ENCODE measurements at places on chromosomes 13 and 19. TPM values are rescaled to one million over a fixed set of nuclear protein-coding genes. Genes with fewer than 3 reads are reported as not detected.

- no peaks in the 10 kb centered on the region for H3K4me1 ChIP-seq
- DNase-seq = no peak
- no peaks in the 10 kb centered on the region for H3K36me3 ChIP-seq
These were observed 512.8 kb downstream of the UQCRFS1 start for GRCh38 chr19:28700176-28700575.

DNA sequence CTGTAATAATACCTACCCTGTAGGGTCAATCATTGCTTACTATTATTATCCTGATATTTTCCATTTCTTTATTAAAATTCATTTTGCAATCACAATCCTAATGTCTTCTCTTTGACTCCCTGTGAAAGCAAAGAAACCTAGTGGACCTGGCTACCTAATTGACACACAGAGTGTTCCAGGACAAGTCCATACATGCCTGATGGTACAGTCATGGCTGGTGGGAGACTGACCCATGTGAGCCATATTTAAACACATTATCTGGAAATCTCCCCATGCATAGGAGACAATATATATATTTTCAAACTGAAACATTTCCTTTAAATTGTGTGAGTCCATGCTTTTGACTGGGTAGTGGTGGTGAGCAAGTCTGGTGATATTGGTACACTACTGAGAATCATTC is 230.6 kb upstream of the DACH1 start:
- no peak overlapping the region for H3K4me3 ChIP-seq
- no peak for DNase-seq
- H3K36me3 ChIP-seq = no peaks in the 10 kb centered on the region
- no peaks in the 10 kb centered on the region for H3K27me3 ChIP-seq

Gene SLITRK1
- not detected for polyA plus RNA-seq

Gene SCN1B
- 15.3 TPM for polyA plus RNA-seq

GRCh38 chr13:112172017-112172416 is 105.1 kb downstream of the SOX1 start:
- H3K36me3 ChIP-seq = no peaks in the 10 kb centered on the region
- H3K4me3 ChIP-seq = no peak overlapping the region
- H3K4me1 ChIP-seq = no peaks in the 10 kb centered on the region
- no peak overlapping the region for H3K27ac ChIP-seq

GRCh38 chr13:100454876-100455275 is 133.7 kb downstream of the GGACT start:
- H3K36me3 ChIP-seq = no peaks in the 10 kb centered on the region
- no peaks in the 10 kb centered on the region for H3K4me1 ChIP-seq
- H3K4me3 ChIP-seq = no peak overlapping the region
- no peak for DNase-seq
- H3K27me3 ChIP-seq = no peaks in the 10 kb centered on the region

DNA sequence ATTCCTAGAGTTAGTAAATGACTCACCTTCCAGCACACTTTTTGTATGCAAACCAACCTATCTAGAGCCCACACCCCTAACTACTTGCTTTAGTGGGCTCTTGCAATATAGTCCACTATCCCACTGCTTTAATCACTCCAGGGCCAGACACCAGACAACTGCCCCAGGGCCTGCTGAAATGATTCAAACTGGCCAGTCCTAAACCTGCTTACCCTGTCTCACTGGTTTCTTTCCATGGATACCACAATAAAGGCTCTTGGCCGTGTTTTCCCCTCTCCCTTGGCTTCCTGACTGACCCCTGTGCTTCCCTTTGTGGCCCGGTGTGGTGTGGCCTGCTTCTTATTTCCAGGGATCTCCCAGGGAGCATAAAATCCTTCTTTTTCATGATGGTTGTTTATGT is 14.6 kb downstream of the HS6ST3 start:
- no peak overlapping the region for H3K4me3 ChIP-seq
- no peak for DNase-seq
- H3K36me3 ChIP-seq = no peaks in the 10 kb centered on the region
- no peak overlapping the region for H3K27ac ChIP-seq
- no peaks in the 10 kb centered on the region for H3K4me1 ChIP-seq

- no peak overlapping the region for H3K4me3 ChIP-seq
- H3K27ac ChIP-seq = no peak overlapping the region
- DNase-seq = no peak
- no peaks in the 10 kb centered on the region for H3K4me1 ChIP-seq
These were observed 12.0 kb downstream of the CERS4 start for GRCh38 chr19:8221161-8221560.

Gene TMEM238
- polyA plus RNA-seq = not detected

DNA sequence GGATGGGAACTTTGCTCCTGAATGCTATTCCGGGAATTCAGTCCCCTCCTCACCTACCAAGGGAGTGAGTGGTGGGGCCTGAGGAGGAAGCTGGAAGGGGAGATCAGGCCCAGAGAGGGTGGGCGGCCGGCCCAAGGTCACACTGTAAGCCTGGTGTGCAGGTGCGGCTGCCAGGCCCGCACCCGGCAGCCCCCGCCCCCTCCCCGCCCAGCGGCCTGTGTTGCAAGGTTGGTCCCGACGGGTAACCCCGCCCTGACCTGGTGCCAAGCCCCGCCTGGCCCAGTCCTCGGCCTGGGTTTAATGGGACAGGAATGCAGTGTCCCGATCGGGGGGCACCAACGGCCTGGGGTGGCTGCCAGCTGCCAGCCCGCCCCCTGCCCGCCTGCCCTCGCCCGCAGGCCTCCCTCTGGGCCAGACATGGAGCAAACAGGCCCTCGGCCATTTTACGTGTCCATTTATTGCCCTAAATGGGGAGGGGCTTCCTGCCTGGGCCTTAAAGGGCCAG is 5.5 kb downstream of the ZBTB7A start:
- no peaks in the 10 kb centered on the region for H3K27me3 ChIP-seq
- no peaks in the 10 kb centered on the region for H3K4me1 ChIP-seq
- no peaks in the 10 kb centered on the region for H3K36me3 ChIP-seq
- DNase-seq = peak; percentile 95
- H3K27ac ChIP-seq = no peak overlapping the region
- H3K4me3 ChIP-seq = peak overlapping the region; percentile 24

- no peaks in the 10 kb centered on the region for H3K36me3 ChIP-seq
- DNase-seq = no peak
- H3K4me1 ChIP-seq = no peaks in the 10 kb centered on the region
These were observed 28.5 kb upstream of the CEACAM20 start for GRCh38 chr19:44557933-44558332.

- H3K27me3 ChIP-seq = no peaks in the 10 kb centered on the region
- no peaks in the 10 kb centered on the region for H3K4me1 ChIP-seq
- no peak overlapping the region for H3K27ac ChIP-seq
- H3K4me3 ChIP-seq = no peak overlapping the region
- H3K36me3 ChIP-seq = no peaks in the 10 kb centered on the region
These were observed 3.2 kb upstream of the ADAT3 start for GRCh38 chr19:1901940-1902404.

DNA sequence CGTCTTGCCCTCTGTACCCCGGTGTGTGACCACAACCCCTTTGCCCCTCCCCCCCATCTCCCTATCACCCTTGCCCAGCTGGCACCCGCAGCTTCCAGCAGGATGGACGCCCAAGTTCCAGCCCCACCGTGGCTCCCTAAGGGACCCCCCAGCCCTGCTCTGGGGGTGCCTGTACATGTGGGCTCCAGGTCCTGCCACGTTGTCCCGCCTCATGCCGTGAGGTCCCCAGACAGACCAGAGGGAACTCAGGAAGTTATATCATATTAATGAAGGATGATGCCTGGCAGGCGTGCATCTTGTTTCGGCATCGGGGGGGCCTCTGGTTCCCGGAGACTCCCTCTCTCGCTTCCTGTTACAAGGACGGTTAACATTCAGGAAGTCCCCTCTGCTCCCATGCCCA is 1.6 kb upstream of the PTGIR start:
- H3K4me1 ChIP-seq = no peaks in the 10 kb centered on the region
- DNase-seq = no peak
- H3K36me3 ChIP-seq = no peaks in the 10 kb centered on the region
- H3K4me3 ChIP-seq = no peak overlapping the region

Gene CASP14
- not detected for polyA plus RNA-seq
